ENCODE measurements at places on chromosomes 2 and 18.

DNA sequence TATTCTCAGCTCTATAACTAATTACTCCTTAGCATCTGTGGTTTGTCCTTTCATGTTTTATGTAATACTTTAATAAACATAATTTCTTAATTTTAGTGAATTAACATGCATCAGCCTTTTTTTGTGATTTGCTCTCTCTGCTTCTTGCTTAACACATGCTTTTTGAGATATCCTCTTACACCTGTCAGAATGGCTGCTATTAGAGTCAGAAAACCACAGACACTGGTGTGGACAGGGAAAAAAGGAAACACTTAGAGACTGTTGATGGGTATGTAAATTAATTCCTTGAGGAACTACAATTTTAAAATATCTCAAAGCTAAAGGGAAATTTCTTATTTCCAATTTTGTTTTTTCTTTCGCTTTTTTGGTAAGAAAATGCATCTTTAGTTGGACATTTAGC lies 549.0 kb downstream of the ZNF804A start:
- no peak for DNase-seq

GRCh38 chr2:99615247-99615771 lies 125.5 kb upstream of the REV1 start:
- no peak for DNase-seq

DNA sequence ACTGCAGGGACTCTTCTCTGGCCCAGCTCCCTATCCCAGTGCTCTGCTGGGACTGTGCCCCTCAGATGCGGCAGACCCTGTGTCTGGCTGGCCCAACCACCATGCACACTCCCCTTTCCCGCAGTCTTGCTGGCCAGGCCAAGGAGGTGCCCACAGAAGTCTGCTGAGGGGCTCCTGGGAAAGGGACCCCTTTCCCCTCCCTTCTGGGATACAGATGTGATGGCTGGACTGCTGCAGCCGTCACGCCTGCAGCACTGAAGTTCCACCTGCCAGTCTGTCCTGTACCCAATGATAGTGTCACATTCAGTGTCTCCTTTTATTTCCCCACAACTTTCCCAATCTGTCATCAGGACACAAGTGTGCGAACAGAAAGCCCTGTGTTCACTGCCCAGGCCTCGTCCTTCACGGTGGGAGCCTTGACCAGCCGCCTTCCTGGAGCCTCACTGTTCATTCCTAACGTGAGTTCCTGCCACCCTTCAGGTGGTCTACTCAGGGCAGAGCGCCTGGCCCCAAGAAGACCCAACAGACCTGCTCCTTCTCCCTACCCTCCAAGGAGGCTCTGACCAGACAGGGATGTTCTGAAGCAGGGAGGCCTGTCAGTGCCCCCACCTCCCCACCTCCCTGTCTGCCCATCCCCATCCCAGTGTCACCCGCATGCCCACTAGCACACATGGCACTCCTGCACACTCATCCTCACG lies 47.1 kb downstream of the ANKMY1 start:
- no peak for DNase-seq

DNA sequence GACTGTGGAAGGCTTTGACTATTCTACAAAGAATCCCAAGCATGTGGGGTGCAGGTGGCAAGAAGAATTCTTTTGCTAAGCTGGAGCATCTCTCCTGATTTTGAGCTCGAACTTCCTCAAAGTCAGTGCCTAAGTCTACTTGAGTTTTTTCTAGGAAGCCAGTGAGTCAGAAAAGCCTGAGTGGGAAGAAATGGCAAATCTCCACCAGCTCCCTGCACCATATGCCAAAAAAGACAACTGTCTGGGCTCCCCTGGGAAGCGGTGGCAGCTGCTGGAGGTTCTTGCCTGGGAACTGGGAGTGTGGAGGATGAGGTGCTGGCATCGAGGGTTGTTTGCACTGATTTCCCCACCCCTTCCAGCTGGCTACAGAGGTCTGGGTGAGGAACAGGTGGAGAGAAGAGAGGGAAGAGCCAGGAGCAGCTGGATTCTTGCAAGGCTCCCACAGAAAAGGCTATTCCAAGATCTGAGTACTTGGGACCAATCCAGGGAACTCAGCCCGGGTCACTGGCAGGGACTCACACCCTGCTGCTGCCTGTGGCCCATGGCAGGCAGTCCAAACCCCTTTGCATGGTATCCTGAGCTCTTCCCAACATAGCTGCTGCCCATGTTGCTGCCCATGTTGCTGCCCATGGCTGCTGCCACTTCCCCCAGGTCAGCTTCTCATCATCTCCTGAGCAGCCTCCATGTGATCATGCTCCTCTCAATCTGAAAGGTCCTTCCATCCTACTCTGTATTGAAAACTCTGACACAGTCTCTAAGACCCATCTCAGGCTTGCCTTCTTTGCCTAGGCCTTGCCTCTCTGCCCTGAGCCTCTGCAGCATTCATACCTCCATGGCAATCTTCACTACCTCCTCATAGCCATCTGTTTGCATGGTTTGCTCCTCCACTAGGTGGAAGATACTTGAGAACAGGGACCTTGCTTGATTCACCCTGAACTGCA lies 128.3 kb upstream of the SPATS2L start:
- DNase-seq = no peak

GRCh38 chr2:99819766-99820165 lies 322.6 kb downstream of the AFF3 start:
- no peak for DNase-seq

DNA sequence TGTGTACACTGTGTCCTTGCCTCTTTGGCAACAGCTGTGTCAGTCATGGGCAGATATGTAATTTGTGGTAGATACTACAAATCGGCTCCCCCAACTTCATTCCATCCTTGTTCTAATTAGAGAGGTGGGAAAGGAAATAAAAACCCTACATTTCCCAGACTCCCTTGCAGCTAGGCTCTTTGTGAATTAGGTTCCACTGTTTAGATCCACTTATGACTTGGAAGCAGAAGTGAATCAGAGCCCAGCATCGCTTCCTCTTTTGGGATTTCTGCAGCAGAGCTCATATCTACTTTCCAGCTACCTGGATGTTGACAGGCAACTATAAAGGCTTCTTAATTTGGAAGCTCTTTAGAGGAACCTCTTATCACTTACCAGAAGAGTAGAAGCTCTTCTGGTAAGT lies 34.1 kb upstream of the NARS1 start:
- no peak for DNase-seq

- DNase-seq = no peak
These were observed 52.5 kb upstream of the ITSN2 start for GRCh38 chr2:24412812-24413211.

DNA sequence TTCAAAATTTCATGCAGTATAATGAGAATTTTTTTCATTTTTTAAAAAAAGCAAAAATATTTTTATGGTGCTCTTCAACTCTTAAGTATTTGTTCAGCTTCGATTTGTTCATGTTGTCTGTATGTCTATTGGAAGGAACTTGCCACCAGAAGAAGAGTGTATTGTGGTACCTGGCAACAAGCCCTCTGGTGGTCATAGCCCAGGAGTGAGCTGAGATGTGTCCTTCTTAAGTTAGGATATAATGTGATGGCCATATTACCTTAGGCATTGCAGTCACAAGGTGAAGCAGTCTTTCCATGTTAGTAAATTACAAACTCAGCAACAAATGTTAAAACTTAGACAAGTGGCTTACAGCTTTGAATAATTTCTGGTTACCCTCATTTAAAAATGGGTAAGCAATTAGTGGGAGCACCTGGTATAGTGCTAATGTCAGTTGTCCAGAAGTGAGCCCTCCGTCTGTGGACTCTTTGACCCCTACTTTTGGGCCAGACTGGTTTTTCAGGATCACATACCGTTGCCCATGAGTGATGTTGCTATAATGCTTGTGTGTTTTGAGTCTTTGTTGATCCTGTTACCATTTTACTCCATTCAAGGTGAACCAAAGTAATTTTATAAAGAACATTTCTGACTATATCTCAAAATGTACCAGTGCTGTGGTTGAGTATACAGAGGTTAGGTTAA lies 57.4 kb downstream of the MYO1B start:
- no peak for DNase-seq

GRCh38 chr2:210475706-210476105 lies 853 bp downstream of the LANCL1 start:
- DNase-seq = no peak

DNA sequence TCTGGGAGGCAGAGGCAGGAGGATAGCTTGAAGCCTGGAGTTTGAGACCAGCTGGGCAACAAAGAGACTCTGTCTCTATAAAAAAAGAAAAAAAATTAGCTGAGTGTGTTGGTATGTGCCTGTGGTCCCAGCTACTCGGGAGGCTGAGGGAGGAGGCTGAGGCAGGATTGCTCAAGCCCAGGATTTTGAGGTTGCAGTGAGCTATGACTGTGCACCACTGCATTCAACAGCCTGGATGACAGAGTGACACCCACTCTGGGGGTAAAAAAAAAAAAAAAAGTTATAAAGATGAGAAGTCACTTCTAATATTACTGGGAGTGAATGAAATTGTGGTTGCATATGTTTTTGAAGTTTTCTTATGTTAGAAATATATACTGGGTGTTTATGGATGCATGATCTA lies 71.6 kb downstream of the C2orf74 start:
- DNase-seq = no peak

- no peak for DNase-seq
These were observed 190.4 kb downstream of the NRP2 start for GRCh38 chr2:205872716-205873115.

All from stimulated activated CD8-positive, alpha-beta memory T cell treated with anti-CD3 and anti-CD28 coated beads, Interleukin-12 subunit alpha, Interleukin-12 subunit beta, amount 100 ng/mL, for 1 hour (primary cell).